ENCODE measurements at places on chromosomes 5 and 9.

DNA sequence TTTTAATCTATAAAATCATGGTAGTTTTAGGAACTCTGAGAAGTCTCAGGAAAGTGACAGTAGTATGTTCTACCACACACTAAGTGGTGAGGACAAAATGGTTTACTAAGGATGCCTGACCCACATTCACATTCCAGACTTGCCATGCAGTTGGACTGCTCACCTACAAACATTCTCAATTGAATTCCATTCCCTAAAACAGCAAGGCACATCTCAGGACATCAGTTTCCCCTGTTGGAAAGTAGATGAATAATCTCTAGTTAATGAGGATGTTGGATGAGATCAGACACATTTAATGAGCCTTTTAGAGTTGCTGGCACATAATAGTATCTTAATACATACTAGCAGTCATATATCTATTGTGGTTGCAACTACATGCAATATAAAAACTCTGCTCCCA is 76.6 kb downstream of the ZNF618 start:
- no peak for DNase-seq

GRCh38 chr9:6782981-6783380 is 25.2 kb downstream of the KDM4C start:
- no peak for DNase-seq

GRCh38 chr5:160312960-160313727 is 780 bp upstream of the CCNJL start:
- DNase-seq = no peak

DNA sequence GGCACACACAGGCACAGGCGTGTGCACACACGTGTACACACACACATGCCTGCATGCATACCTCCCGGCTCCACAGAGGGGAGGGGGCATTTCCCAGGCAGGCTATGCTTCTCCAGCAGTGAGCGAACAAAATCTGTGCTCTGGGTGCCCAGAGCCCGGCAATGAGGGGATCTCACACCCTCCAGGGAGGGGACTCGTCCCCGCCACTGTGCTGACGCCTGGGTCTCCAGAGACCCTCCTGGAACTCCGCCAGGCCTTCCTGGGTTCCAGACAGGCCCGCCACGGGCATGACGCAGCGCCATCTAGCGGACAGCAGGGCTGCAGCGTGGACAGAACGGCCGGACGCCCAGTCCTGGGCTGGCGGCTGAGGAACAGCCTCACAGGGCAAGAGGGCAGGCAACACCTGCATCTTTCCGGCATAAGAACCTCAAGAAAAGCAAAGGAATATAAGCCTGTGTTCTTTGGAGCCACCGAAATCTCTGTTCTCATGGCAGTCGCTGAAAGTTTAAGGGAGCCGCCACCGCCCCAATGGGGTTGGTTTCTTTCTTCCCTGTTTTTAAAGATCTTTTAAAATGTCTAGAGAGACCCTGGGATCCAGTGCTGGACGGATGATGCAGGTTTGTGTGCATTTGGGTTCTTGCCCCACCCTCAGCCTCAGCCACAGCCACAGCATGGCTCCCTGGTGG is 135.6 kb upstream of the PPP1R26 start:
- peak; percentile 57 for DNase-seq

DNA sequence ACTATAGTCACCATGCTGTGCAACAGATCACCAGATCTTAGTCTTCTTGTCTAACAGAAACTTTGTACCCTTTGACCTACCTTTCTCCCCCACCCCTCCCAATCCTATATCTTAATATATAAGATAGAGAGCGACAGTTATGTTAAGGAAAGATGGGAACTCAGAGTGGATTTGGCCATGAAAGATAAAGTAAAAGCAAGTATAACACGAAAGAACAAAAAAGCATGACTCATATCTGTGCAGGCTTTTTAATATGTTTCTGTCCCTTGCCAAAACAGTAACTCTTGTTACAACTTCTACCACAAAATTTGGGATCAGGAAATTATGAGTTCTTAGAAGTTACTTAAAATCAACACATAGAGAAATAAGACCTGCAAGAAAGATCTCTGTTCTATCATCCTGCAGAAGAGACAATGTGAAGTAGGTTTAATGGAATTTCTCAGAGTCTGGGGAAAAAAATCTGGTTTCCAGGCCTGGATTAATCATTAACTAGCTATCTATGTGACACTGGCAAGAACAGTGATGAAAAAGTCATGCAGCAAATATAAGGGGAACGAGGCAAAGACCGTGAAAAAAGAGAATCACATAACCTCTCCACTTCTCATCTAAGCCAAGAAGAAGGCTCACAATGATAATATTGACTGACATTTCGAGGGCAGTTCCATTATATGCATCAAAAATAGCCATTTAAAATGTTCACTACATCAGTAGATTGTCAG is 18.6 kb downstream of the BAAT start:
- DNase-seq = no peak

GRCh38 chr5:129271308-129271707 is 176.8 kb downstream of the ISOC1 start:
- no peak for DNase-seq

DNA sequence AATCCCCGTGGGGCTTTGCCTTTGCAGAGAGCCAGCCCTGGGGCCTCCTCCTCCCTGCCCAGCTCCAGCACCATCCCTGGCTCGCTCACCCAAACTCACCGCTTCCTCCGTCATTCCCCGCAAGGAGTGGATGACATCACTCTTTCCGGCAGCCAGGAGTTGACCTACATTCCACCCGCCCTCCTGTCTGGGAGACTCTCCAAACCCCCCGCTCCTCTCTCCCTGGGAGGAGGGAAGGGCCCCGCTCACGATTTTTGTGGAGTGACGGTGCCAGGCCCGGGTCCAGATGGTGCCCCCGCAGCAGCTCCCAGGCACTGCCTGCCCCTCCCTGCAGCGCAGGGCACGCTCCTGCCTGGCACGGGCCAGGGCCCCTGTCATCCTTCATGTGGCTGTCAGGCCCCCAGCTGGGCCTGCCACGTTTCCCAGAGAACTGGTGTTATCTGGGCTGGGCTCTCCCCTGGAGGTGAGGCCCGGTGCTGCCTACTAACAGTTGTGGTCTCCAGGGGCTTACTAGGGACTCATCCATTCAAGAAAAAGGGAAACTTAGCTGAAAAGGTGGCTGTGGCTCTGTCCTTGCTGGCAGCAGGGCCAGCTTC is 52.3 kb downstream of the NTNG2 start:
- no peak for DNase-seq

DNA sequence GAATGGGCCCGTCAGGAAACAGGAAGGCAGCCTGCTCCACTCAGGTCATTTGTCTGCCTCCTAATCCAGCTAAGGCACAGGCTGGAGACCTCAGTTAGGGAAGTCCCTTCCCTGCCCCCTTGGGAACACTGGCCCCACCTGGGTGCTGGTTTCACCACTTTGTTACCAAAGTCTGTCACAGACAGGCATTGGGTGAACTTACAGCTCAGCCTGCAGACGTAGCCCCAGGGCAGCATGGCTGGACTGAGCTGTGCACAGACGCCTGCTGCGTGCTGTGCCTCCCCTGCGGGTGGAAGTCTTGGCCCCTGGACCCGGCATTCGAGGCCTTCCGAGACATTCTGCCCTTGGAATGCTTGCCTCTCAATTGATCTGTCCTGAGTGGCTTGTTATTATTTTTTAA is 48.9 kb downstream of the TENT4A start:
- no peak for DNase-seq

Measured in activated CD4-positive, alpha-beta T cell treated with anti-CD3 and anti-CD28 coated beads, Interleukin-2, amount 10 ng/mL, durations not matched to agents 7 days and 5 days (primary cell).